ENCODE measurements at places on chromosomes 7 and 10. TPM values are rescaled to one million over a fixed set of nuclear protein-coding genes. Genes with fewer than 3 reads are reported as not detected.

EEPD1 gene
- total RNA-seq = 57.7 TPM

TEX47 gene
- total RNA-seq = not detected

CALML5 gene
- not detected for total RNA-seq

PFKP gene
- 542 TPM for total RNA-seq

ANKRD7 gene
- total RNA-seq = 0.41 TPM

DPP6 gene
- total RNA-seq = not detected

All from A549 treated with GW870086 at 1 μM for 4 hours (cell line).